ENCODE measurements at places on chromosomes 2 and 18.

GRCh38 chr2:30620102-30620501 lies 173.1 kb downstream of the LCLAT1 start:
- no peak for DNase-seq

- no peak for DNase-seq
These were observed 85.5 kb upstream of the PGAP1 start for GRCh38 chr2:197011801-197012641.

GRCh38 chr2:227570615-227571014 lies 28.1 kb upstream of the SCYGR2 start:
- DNase-seq: no peak

- no peak for DNase-seq
These were observed 30.2 kb upstream of the RHOB start for GRCh38 chr2:20416723-20417122.

- no peak for DNase-seq
These were observed 44.3 kb upstream of the CABYR start for GRCh38 chr18:24094561-24094960.

- DNase-seq: no peak
These were observed 8.0 kb downstream of the SNORC start for GRCh38 chr2:232877940-232878511.

GRCh38 chr18:56775701-56776100 lies 124.5 kb downstream of the WDR7 start:
- DNase-seq: no peak

DNA sequence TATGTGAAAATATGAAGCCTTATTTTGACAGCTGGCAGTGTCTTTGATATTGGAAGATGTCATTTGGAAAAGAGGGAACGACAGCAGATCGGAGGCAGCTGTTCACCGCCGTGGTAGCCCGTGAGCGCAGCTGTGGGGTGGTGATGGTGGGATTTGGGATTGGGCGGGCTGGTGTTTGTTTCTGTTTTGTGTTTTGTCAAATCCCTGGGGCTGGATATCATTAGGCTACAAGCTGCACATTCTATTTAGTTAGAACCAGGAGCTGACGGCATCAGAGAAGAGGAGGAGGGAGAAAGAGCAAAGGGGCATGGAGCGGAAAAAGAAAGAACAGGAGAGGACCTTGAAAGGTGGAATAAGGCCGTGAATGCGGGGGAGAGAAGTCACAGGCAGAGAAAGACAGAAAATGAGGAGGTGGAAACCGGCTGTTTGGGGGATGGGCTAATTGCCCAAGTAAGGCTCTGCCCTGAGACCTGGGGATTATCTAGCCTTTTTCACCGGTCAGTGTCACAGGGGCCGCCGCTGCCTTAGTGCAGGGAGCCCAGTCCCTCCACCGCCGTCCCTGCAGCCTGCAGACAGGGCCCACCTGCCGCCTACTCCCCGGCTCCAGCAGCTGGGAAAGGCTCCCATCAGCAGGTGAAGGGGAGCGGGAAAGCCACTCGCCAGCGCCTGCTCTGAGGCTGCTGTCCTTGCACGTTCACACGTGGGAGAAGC lies 88.0 kb downstream of the ZCCHC2 start:
- DNase-seq: no peak

- DNase-seq: no peak
These were observed 3.6 kb downstream of the KIDINS220 start for GRCh38 chr2:8833853-8834252.

DNA sequence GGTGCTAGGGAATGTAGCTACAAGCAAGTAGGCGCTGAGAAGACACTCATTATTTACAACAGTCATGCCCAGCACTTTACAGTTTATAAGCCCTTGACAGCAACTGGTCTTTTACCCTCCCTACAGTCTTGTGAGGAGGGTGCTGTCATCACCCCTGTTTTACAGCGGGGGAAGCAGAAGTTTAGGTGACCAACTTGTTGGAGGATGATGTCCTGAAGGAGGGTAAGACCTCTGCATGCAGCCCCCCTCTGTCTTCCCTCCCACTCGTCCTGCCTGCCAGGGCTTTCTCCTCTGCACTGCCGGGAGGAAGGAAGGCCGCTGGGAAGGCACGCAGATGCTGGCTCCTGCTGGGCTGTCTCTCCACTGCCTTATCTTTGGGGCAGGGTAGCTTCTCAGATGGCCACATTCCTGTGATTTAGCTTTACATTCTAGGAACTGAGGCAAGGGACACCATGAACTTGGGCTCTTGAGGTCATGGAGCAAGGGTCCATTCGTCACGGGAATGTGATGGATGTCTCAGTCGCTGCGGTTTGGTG lies 972 bp downstream of the IL1R1 start:
- no peak for DNase-seq

GRCh38 chr18:9952633-9953416 lies 39.0 kb downstream of the VAPA start:
- peak; percentile 10 for DNase-seq

DNA sequence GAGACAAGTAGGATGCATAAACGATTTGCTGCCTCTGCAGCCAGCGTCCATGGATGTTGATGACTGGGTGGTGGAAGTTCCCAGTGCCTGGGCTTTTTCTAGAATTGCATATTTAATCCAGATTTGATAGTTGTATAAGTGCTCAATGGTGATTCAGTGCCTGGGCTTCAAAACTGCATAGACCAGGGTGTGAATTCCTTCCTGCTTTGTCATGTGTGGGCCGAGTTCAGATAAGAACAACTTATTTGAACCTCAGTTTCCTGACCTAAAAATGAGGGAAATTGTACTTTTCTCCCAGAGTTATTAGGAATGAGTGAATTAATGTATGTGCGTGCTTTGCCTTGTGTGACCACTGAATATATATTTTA lies 154.6 kb downstream of the WDSUB1 start:
- DNase-seq: no peak

DNA sequence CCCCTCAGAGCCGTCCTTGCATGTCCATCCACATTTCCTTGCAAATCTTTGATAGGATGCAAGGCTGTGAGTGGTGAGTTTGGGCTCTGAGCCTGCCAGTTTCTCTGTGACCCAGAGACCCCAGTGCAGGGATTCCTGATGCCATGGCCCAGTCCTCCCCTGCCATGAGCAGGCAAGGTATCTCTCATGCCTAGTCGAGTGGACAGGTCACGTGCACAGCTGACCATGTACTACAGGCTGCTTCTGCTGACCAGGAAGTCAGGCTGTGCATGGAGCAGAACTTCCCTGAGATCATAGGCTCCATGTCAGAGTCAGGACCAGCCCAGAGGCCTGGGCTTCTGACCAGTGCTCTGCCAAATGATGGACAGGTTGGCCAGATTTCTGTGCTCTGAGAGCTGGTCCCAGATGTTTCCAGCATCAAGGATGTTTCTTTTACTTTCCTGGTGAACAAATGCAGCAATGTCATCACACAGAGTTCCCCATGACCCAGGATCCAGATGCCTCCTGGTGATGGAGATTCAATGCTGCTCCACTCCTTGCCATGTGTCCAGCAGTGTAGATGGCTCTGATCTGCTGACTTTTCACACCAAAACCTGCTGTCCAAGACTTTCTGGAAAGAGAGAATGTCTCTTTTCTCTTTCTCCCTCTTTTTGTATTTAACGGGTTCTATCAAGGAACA lies 321.6 kb upstream of the HS6ST1 start:
- DNase-seq: no peak

DNA sequence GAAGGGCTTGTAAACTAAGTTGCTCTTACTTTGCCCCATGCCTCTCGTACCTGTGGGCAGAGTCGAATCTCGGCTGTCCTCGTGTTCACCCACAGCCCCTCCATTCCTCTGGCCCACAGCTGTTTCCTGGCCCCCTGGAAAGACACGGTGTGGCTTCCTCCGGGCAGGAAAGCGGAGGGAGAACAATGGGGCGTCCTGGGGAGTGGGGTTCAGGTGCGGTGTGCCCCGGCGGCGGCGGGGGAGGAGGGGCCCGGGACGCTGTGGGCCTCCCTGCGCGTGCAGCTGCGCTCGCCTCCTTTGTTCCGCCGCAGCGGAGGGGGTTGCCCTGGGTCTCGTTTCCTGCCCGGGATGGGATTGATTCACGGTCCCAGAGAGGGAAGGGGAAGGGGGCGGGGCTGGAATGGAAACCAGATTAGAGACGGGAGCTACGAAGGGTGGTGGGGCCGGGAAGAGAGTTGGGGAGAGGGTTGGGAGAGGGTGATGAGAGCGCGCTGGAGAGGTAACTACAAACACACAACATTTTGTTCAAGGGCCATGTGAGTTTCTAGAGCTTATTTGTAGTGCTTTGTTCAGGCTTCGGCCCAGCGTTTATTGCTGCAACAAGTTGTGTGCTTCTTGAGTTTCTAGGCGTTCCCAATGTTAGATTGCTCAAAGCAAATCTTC lies 796 bp downstream of the MYO1B start:
- DNase-seq: no peak

DNA sequence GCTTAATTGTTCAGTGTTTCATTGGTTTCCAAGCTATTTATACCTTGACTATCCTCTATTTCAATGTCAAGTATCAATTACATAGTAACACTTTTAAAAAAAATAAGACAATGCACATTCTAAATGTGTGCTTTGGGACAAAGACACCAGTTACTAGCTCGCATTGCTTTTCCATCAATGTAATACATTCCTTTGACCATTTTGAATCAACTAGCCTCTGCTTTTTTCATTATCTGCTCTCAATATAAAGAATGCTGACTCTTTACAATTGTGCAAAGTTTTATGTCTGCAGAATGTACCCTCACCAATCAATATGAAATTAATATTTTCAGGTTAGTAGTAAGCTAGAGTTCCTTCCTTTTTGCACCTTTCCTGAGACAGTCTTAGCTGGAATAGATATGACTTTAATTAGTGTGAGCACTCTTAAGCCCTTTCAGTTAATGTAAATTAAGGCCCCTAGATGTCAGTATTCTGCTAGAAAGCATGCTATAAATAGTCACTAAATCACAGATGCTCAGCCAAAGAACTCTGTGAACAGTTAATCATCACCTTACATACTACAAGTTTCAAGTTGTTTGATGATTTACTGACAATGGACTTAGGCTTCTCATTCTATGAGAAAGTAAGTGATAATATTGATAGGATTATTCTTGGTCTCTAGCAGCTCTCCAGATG lies 413.6 kb downstream of the PTH2R start:
- no peak for DNase-seq

GRCh38 chr2:238157506-238158017 lies 1.2 kb upstream of the ERFE start:
- no peak for DNase-seq

DNA sequence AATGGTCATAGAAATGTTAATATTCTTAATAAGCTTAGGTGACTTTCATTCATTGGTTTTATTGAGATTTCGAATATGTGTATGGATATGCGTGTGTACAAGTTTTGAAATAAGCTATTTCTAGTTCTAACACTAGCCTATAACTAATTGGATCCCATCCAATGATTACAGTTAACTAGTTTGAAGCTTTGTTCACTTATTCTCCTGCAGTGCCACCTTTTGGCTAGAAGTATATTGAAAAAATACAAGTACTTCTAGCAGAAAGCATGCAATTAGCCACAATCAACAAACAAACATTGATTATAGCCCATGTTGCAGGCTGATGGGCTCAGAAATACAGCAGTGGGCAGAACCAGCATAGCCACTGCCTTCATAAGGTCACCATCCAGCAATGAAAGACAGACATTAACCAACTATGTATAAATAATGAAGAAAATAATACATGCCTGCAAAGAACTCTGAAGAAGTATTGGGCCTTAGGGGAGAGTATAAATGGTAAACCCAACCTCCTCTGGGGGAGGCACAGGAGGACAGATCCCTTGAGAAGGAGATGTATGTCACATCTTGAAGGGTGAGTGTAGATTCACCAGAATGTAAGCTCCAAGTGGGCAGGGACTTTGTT lies 5.1 kb upstream of the PIEZO2 start:
- no peak for DNase-seq

DNA sequence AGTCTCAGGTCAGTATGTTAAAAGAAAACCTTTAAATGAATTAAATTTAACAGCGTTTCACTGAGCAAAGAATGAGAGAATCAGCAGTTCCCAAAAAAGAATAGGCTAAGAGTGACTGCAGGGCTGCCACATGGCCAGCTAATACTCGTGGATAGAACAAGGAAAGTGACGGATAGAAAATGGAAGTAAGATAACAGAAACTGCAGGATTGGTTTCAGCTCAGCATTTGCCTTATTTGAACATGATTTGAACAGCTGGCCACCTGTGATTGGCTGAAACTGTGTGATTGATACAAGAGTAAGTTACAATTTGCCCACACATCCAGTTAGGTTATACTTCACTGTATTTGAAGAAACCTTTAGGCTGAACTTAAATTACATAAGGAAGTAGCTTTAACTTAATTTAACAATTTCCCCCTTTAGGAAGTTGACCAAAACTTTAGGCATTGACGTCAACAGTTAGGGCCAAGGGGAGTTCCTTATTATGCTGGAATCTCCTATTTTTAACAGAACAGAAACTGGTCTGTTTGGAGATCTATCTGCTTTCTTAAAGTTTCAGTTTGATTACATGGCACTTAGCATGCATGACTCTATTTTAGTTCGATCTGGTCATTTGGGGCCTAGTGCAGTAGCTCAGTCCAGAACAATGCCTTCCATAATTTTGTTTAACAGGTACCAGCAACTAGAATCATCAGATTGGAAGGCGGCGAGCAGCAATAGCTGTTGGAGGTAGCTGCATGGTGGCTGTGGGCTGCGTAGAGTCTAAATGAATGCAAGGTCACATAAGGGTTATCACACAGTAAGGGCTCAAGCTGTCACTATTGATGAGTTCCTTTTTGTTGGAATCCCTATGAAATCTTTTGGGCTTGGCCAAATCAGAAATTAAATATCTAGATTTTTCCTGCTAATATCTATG lies 143.4 kb downstream of the TRIM43 start:
- no peak for DNase-seq

DNA sequence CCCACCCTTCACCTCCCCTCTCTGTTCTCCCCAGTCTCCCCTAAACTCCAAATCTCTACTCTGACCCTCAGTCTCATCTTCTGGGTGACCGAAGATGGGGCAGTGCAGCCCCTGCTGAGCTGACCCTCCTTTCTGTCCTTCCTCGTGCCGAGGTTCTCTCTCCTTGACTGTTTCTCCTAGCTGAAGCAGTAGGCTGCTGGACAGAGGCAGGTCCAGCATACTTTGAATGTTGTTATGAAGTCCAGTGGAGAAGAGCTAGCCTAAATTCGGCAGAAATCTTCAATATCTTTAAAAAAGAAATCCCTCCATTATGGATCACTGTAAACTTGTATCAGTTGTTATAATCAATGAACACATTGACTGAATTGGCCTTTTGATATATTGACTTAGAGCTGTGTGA lies 63.2 kb downstream of the RRM2 start:
- DNase-seq: no peak

- no peak for DNase-seq
These were observed 20.0 kb upstream of the SLC8A1 start for GRCh38 chr2:40471866-40472265.

GRCh38 chr2:29322011-29322410 lies 206.8 kb downstream of the CLIP4 start:
- DNase-seq: no peak

GRCh38 chr2:109213646-109214433 lies 84.8 kb downstream of the SH3RF3 start:
- peak; percentile 60 for DNase-seq

- no peak for DNase-seq
These were observed 18.5 kb downstream of the WDPCP start for GRCh38 chr2:63569740-63570139.
